ENCODE measurements at places on chromosomes 13 and 19. TPM values are rescaled to one million over a fixed set of nuclear protein-coding genes. Genes with fewer than 3 reads are reported as not detected.
A peak's percentile ranks its signal among the peaks of the same experiment; 100 is the strongest.

Gene IZUMO4
- 0.56 TPM for polyA plus RNA-seq

DNA sequence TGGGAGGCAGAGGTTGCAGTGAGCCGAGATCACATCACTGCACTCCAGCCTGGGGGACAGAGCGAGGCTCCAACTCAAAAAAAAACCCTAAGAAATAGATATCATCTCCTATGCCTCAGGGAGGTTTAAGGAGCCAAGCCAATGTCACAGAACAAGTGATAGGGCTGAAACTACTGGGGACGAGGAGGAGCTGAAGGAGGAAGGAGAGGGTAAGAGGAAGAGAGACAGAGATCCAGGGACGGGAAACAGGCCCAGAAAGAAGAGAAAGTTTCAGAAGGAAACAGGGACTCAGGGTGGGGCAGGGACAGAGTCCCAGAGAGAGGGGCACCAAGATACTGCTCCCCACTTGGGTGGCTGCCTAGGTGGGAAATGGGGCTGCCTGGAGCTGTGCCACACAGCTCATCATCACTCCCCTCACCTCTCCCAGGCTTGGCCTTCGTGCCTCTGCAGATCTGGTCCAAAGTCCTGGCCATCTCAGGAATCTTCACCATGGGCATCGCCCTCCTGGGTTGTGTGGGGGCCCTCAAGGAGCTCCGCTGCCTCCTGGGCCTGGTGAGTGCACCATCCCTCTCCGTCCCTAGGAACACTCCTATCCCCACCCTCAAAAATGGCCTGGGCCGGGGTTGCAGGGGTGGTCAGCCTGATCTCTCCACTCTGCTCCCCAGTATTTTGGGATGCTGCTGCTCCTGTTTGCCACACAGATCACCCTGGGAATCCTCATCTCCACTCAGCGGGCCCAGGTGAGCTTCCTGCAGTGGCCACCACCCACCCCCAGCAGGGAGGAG, 1.5 kb downstream of the CD37 start:
- DNase-seq = no peak

Gene FARP1
- 199 TPM for polyA plus RNA-seq

- DNase-seq = no peak
Observed at GRCh38 chr13:111288276-111288675, 32.2 kb upstream of the TEX29 start.

DNA sequence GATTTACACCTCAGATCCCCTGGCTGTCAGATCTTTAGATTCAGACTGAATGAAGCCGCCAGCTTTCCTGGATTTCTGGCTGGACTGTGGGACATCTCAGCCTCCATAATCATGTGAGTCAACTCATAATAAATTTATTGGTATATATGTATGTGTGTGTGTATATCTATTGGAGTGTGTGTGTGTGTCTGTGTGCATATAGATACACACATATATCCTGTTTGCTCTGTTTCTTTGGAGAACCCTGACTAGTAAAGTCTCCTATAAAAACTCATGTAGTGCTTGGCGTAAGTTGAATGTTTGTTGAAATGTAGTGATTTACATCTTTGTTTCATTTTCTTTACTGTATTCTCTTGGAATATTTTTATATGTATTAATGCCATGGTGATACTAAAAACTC, 499.5 kb upstream of the KLF12 start:
- no peak for DNase-seq

- peak; percentile 17 for DNase-seq
Observed at GRCh38 chr13:96314974-96315373, 225.1 kb downstream of the HS6ST3 start.

GRCh38 chr19:42121036-42121621, 11.1 kb downstream of the POU2F2 start:
- DNase-seq = no peak

Gene ZNF625
- polyA plus RNA-seq = 3.1 TPM

GRCh38 chr19:18262917-18263316, 11.3 kb downstream of the IQCN start:
- no peak for DNase-seq

Gene C19orf18
- polyA plus RNA-seq = 0.17 TPM

Measured in fibroblast of lung (primary cell).